Stimulated activated CD4-positive, alpha-beta T cell treated with anti-CD3 and anti-CD28 coated beads, Interleukin-1b, Interleukin-23, amount 100 ng/mL, for 4 hours (primary cell): ENCODE measurements at places on chromosomes 16 and 17.

- DNase-seq = no peak
These were observed 42.6 kb downstream of the B9D1 start for GRCh38 chr17:19319771-19320505.

DNA sequence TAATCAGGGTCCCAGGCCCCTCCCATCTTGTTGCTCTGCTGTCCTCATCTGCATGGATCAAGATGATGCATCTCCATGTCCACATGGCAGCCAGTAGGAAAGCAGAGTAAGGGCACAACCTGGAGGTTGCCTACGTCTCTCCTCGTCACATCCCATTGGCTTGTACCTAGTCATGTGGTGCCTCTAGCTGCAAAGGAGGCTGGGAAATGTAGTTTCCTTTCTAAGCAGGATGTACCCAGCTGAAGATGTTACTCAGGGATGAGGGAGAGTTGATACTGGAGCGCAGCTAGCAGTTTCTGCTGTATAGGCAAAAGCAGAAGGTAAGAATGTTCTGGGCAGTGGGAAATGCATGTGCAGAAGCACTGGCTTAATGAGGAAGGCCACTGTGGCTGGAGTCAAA lies 20.8 kb downstream of the ABCC1 start:
- no peak for DNase-seq

DNA sequence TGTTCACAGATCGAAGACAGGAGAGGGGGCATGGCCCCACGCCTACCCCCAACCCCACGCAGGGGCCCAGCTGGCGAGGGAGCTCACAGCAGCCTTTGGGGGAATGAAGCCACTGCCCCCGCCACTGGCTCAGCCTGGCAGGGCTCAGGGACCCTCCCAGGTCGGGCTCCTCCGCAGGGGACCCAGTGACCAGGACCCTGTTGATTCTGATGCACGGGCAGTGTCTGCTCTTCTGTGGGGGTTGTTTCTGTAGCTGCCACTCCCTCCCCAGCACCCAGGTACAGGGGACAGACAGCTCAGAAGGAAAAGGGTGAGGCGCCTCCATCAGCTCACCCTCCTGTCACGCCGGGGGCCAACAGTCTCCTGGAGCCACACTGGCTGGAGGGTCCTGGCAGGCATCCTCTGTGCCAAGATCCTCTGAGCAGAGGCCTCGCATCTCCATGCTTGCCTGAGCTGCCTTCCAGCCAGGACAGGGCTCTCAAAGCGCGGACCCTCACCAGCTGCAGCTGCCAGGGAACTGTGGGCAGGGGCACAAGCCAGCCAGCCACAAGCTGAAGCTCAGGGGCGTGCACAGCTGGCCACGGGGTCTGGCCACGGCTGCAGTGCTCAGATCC lies 49.1 kb downstream of the ZNF778 start:
- no peak for DNase-seq

GRCh38 chr16:14186795-14187221 lies 115.7 kb downstream of the MRTFB start:
- DNase-seq = no peak

GRCh38 chr16:67116388-67117311 lies 6.9 kb downstream of the PHAF1 start:
- DNase-seq = no peak

DNA sequence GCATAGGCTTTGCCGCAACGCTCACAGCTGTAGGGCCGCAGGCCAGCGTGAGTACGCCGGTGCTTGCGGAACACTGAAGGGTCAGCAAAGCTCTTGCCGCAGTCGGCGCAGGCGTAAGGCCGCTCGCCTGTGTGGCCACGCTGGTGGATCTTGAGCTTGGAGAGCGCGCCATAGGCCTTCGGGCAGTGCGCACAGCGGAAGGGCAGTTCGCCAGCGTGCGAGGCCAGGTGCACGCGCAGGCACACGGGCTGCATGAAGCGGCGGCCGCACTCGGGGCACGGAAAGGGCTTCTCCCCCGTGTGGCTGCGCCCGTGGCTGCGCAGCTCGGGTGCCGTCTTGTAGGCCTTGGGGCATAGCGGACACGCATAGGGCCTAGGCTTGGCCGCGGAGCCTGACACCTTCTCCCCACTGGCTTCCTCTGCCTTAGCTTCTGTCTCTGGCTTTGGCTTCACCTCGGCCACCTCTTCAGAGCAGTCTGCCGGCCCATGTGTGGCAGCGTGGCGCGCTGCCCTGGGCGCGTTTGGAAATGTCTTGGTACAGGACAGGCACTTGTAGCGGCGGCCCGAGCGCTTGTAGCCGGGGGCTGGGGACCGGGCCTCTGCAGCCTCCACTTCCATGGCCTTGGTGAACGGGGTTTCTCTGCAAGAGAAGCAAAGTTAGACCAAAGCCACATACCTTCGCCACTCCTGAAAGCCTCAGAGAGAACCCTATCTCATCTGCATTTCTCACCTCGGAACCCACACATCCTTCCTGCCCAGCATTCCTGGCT lies 10.0 kb downstream of the ZNF668 start:
- no peak for DNase-seq

DNA sequence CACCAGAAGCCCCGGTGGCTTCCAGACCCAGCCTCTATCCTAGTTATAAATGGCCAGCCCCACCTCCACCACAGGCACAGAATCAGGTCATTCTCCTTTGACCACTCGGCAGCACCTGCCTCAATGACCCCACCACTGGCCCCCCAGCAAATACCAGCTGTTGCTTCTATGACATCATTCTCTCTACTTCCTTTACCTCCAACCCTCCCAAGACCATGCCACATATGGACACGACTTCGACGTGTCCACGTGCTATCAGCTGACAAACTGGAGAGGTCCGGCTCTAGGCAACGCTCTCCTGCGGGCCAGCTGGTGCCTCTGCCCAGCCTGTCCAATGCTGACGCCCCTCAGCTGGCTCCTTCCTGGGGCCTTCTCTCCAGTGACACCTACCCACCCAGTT lies 5.9 kb downstream of the ALYREF start:
- no peak for DNase-seq
